ENCODE measurements at places on chromosomes 1 and 21. TPM values are rescaled to one million over a fixed set of nuclear protein-coding genes. Genes with fewer than 3 reads are reported as not detected.

The AADACL3 gene
- total RNA-seq = not detected

The GUCA2A gene
- total RNA-seq = not detected

The LRRC71 gene
- not detected for total RNA-seq

The SLC16A4 gene
- total RNA-seq = 5.8 TPM

The GSTM5 gene
- total RNA-seq = 4.2 TPM

The OR6K3 gene
- total RNA-seq = not detected

The XKR8 gene
- 9.5 TPM for total RNA-seq

GRCh38 chr1:58456470-58456869, 90.1 kb downstream of the OMA1 start:
- DNase-seq = no peak

DNA sequence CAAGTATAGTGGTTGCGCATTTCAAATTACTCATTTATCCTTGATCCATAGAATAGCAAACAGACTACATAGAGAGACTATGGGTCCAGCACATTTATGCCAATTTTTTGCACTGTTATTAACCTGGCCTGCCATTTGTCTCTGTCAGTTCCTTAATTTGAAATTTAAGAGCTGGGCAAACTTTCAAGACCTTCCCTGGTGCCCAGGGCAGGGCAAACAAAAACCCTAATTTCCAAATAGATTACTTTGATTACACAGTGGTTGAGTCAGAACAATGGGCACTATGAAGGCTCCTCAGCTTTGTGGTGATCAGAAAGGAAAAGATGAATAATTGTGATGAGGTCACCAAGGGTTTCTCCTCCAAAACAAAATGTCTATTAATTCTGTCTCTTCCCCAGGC, 80.6 kb downstream of the TNFSF18 start:
- DNase-seq = no peak

DNA sequence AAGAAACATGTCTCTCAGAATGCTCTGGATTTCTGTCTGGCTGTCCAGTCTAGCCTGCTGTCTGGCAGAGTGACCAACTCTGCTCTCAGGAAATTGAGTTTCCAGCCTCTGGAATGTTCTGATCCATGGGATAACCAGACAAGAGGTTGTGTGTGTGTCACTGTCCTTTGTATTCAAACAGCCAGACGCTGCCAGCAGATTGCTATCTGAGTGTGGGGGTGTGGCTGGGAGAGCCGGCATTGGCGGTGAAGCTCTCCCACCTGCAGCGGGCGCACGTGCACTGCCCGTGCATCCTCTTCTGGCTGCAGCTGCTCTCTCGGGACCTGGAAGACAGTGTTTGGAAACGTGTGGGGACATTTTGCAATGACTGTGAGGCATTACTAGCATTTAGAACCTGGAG, 26.1 kb downstream of the PKP1 start:
- DNase-seq = no peak

GRCh38 chr1:210246447-210246846, 13.9 kb downstream of the SERTAD4 start:
- no peak for DNase-seq

DNA sequence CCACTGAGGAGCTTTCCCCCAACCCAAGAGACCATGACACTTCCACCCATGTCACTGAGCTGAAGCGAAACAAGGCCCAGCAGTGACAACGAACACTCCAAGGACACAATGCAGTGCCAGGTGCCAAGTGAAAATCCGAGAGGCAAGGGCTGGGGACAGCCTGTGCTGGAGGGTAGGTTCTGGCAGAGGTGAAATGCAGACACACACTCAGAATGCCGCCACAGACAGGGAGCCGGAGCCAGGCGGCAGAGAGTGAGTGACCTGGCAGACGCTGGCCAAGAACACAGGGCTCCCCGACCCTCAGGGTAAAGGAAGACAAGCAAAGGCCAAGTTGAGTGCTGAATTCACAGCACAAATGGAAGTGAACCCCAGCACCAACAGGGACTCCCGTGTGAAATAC, 78.9 kb downstream of the CD46 start:
- no peak for DNase-seq

Measured in esophagus muscularis mucosa (tissue), 4 donors.